ENCODE measurements at places on chromosomes 5 and 9. TPM values are rescaled to one million over a fixed set of nuclear protein-coding genes. Genes with fewer than 3 reads are reported as not detected.

The ZDHHC11B gene
- total RNA-seq: 1.0 TPM

The AGXT2 gene
- not detected for total RNA-seq

The SCGB3A2 gene
- not detected for total RNA-seq

The CSF2 gene
- total RNA-seq: not detected

The CATSPER3 gene
- total RNA-seq: 0.52 TPM

The PKN3 gene
- 2.1 TPM for total RNA-seq

The GARNL3 gene
- total RNA-seq: 21.9 TPM

The FOXI1 gene
- total RNA-seq: not detected

The PCDHB3 gene
- total RNA-seq: 1.6 TPM

The BARHL1 gene
- not detected for total RNA-seq

The ZNF883 gene
- total RNA-seq: 3.1 TPM

The PLAC8L1 gene
- not detected for total RNA-seq

The SLC28A3 gene
- not detected for total RNA-seq

Data from skeletal muscle tissue (tissue), 5 donors.